GM23248 (cell line): ENCODE measurements at places on chromosomes 6 and 20.

DNA sequence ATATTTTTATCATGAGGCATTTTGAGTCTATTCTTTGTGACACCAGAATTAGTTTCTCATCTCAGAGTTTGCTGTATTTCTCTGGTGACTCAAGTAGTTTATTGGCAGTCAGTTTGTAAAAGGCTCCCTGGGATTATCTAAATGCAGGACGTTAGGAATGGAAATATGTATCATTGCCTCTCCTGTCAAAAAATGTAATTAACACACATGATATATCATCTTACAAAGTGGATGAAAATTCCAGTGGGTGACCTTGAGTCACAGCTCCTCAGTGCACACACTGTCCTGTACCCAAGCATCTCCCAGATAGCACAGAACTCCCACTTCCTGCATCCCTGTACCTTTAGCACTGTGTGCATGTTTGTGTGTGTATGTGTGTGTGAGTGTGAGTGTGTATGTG lies 258.6 kb downstream of the LAMA2 start:
- DNase-seq, result peak; percentile 56

- peak; percentile 84 for DNase-seq
These were observed 66.0 kb downstream of the BLOC1S5 start for GRCh38 chr6:7998103-7998725.

- DNase-seq, result no peak
These were observed 481.6 kb downstream of the ADGRB3 start for GRCh38 chr6:69116658-69117057.

- DNase-seq, result peak; percentile 42
These were observed 110.8 kb upstream of the SCP2D1 start for GRCh38 chr20:18702736-18703135.

GRCh38 chr20:44253528-44253927 lies 6.4 kb downstream of the GDAP1L1 start:
- DNase-seq, result no peak

DNA sequence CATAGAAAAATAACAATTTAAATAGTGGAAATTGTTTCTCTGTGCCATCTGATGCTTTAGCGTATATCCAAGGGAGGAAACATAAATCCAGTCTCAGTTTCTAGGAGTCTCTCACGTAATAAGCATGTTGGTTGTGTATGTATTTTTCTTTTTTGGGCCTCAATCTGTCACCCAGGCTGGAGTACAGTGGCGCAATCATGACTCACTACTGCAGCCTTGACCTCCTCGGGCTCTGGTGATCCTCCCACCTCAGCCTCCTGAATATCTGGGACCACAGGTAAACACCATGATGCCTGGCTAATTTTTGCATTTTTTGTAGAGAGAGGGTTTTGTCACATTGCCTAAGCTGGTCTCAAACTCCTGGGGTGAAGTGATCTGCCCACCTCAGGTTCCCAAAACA lies 78.6 kb upstream of the PLN start:
- DNase-seq, result no peak

DNA sequence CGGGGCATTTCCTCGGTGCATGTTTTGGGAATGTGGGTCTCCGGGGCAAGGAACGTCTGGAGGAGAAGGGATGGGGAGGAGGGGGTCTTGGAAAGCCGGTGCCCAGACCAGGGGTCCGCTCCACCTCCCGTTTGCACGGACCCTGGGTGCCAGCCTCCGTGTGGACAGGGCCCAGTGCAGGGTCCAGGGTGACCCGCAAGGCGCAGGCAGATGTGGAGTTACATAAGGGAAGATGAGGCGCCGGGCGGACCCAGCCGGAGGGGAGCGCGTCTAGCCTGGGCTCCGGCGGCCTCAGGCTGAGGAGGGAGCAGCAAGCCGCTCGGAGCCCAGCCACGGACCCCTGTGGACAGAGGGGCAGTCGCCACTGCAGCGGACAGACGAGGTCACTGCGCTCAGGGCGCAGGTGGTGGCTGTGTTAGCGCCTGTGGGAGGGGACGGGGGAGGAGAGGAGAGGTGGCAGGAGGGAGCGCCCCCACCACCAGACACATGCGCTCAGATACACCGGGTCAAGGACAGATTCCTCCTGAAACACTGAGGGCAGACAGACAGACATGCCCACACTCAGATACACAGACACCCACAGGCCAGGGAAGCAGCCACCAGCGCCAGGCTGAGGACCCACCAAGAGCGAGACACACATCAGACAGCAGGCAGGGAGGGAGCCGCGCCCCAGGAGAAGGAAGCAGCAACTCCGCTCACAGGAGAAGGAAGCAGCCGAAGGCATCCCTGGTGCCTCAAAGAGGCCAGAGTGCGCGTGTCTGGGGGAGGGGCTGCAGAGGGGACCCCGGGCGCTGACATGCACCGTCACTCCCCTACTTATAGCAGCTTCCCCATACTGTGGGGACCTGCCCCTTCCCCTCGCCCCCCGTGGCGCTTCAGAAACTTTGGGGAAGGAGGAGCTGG lies 839 bp upstream of the HRH3 start:
- DNase-seq, result no peak

- no peak for DNase-seq
These were observed 47.0 kb downstream of the SLC22A23 start for GRCh38 chr6:3409699-3410384.

DNA sequence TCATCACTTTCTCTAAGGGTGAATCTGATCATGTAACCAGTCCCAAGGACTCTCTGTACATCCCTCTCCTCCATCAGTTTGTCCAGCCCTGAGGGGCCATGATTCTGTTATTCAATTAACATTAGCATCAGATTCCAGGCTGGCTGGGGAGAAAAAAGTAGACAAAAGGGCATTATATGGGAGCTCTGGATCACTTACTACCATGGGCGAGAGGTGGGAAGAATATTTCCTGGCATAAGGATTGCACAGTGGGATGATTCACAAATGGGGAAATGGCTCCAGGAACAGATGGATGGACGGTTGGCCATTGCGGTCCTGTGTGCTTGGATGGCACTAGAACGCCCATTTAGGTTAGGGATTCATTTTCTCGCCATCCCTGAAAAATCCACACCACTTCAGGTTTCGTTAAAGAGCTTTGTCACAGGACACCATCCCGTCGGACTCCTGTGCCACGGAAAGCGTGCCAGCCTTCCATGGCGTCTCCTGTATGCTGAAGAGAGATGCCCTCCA lies 112.6 kb downstream of the THBS2 start:
- DNase-seq, result no peak

DNA sequence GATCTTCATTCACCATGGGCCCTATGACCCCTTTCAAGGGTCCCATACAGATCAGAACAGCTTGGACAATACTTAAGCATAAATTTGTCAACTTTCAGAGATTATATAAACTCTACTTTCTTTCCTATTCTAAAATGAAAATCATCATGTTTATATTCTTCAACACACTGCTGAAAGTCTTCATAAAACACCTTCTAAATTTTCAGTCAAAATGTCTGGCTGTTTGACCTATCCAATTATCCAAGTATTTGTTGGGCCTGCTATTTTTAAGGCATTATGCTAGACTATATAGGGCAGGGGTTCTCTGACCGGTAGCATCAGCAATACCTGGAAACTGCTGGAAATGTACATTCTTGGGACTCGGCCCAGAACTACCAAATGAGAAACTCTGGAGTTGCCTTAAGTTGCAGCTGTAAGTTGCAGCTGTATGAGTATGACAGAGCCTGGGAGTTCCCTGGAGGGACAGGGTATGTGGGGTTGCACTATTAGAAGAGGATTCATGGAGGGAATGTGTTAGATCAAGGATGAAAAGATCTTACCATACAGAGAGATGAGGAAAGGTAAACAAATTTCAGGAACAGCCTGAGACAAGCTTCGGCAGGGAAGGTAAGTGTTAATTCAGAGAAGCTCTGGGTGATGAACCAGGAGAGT lies 293.0 kb downstream of the ADGB start:
- peak; percentile 27 for DNase-seq

- peak; percentile 83 for DNase-seq
These were observed 9.4 kb downstream of the ABCC10 start for GRCh38 chr6:43436577-43437282.

DNA sequence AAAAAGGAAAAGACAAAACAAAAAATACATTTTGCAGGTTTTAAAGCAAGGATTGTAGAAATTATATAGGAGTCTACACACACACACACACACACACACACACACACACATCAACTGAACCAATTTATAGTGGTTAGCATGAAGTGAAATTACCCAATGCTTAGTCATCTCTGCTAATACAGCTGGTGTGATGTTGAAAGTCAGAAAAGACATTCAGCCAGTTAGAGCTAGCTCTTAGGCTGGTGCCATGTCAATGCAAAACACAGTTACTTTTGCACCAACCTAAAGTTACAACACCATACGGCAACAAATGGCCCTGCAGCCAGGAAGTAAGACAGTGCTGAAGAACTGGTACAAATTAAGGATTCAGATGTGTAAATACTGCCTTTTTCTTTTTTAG lies 15.2 kb downstream of the FAM210B start:
- DNase-seq, result peak; percentile 95

GRCh38 chr6:151495380-151495779 lies 1.6 kb downstream of the CCDC170 start:
- no peak for DNase-seq

- no peak for DNase-seq
These were observed 14.7 kb upstream of the DSP start for GRCh38 chr6:7526755-7527154.

DNA sequence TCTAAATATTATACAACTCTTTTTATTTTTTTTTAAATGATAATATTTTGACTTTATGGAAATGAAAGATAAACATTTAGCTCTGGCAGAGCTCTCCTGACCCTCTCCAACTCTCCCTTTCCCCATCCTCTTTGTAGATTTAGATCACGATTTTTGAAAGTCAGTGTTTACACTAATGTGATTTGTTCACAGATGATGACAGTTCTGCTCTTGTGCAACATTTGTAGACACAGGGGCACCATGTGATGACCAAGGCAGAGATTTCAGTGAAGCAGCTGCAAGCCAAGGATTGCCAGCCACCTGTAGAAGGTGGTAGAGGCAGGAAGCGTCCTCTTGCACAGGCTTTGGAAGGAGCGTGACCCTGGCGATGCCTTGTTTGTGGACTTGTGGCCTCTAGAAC lies 483.2 kb downstream of the QKI start:
- no peak for DNase-seq

DNA sequence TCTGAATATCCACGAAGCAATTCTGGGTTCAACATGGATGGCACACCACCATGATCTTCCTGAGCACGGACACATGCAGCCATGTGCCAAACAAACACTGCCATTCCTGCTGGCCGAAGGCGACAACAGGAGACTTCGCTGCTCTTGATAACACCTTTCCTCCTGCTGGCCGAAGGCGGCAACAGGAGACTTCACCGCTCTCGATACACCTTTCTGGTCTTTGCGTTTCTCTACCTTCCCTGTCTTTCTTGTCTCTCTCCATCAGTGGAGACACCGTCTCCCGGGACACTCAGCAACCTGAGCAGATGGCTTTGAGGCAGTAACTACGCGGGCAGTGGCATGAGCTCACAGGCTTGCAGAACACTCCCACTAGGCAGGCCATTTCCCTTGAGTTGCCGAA lies 54.9 kb upstream of the MPC1 start:
- no peak for DNase-seq

- peak; percentile 13 for DNase-seq
These were observed 6.1 kb upstream of the C6orf58 start for GRCh38 chr6:127570739-127571389.

- no peak for DNase-seq
These were observed 44.2 kb upstream of the TBX18 start for GRCh38 chr6:84808491-84809061.

- DNase-seq, result peak; percentile 88
These were observed 88.6 kb upstream of the TGM3 start for GRCh38 chr20:2206957-2207769.
